ENCODE measurements at places on chromosomes 2 and 18.
A peak's percentile ranks its signal among the peaks of the same experiment; 100 is the strongest.

DNA sequence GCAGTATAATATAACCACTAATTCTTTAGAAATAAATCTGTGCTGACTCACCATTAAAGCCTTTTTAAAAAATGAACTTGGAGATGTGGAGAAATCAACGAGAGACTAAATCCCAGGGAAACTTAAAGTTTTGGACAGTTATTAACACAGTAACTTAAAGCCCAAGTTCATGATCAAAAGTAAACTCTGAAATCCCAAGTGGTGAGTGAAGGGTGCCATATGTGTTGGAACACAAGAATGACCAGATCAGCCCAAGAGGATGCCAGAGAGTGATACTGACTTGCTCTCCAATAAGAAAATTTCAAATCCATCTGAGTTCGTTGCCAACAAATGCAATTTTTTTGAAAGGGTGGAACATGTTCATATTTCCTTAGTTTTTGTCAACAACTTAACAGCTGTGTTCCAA is 838.1 kb upstream of the ACVR2A start:
- DNase-seq = no peak

GRCh38 chr18:27666016-27666415 is 480.9 kb upstream of the CHST9 start:
- no peak for DNase-seq

DNA sequence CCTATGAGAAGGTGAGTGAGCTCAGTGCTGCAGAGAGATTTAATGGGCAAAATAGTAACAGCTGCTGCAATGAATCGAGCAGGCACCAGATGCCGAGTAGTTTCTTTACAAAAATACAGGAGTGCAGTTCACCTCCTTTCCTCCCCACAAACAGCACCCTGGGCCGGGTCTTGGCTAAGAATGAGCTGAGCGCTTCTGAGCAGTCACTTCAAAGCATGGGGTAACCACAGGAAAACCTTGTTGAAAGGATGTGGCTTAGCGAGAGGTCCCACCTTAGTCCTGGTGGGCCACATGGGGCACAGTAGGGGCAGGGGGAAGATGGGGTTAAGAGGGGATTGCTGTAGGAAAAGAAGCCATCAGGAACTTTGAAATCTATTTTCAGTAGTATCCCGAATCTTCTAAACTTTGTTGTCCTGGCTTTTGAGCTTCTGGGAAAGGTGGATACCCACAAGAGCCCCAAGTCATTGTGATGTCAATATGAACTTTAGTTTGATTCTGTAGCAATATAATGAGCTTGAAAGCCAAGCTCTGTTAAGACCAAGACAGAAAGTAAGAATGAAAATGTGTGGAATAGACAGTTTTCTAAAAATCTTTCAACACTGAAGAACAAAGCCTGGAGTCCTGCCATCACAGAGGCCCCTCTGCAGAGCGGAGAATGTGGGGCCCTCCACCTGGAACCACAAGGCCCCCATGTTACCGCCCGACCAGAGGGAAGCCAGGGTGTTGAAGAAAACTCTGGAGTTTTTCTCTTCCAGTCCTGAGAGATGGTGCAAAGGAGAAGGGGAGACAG is 101.0 kb upstream of the ZNF236 start:
- DNase-seq = peak; percentile 39

GRCh38 chr18:3873698-3874097 is 423.7 kb downstream of the TGIF1 start:
- no peak for DNase-seq

DNA sequence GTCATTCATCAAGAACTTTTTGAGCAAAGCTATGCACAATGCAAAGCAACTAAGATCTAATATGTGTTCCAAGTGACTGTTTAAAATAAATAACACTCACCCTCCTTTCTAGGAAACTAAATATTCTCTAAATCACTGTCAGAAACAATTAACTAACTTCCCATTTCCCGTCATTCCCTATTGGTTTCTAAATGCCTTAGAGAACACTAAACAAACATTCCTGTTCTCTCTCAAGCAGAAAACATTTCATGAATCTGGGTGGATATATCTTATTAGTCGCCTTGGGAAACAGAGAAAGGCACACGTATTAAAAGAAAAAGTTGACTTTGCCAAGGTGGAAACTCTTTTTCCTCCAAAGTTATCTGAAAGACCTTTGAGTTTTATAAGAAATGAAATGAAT is 735.2 kb downstream of the MBD2 start:
- DNase-seq = no peak

DNA sequence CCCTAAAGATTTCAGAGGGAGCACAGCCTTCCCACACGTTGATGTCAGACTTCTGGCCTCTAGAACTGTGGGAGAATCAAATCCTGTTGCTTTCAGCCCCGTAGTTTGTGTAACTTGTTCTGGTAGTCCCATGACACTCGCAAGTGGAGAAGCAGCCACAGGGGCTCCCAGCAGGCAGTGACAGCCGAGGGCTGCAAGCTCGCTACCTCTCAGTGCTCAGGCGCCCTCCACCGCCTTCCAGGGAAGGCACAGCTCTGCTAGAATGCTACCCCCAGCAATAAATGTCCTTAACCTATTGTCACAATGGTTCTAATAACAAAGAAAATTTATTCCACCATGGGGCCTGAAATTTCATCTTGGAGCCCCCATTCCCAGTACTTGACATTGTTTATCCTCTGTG is 143.1 kb upstream of the ZNF236 start:
- DNase-seq = no peak

DNA sequence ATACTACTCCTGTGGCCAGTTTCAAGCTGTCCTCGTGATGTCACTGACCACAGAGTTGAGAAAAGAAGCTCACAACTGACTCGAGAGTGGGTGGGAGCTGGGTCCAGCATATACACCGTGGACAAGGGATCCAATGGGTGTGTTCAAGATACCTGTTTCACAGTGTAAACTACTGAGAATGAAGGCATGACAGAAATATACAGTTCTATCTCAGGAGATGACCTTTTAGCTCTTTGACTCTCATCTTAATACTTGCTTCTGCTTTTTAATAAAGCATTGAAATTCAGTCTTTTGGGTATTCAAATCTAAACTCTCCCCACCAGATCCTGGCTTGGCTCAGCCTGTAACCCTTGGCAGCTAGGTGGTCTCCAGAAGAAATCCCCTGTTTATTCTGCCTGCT is 130.1 kb downstream of the MAP2 start:
- no peak for DNase-seq

DNA sequence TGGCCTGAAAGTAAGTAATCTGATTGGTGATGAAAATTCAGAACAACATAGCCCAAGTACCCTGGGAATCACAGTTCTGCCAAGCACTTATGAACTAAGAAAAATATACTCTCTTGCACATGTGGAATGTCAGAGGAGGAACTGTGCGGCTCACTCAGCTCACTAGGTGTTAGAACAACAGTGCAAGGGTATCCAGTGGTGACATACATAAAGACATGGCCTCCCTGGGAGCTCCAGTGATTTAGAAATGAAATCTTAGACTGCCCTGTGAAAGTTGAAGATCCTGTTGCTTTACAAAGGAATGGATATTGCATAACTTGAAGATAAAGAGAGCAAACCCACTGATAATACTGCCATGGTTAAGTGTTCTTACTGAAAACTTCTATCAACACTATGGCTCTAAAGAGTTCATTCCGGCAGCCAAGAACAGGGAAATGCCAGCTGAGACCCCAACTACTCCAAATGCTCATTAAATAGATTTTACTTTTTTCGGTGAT is 246.2 kb downstream of the ARHGAP15 start:
- DNase-seq = no peak

- no peak for DNase-seq
Measured at GRCh38 chr2:40095000-40095399, 315.9 kb upstream of the THUMPD2 start.

- DNase-seq = no peak
Measured at GRCh38 chr2:176120364-176121189, 1.9 kb upstream of the HOXD9 start.

DNA sequence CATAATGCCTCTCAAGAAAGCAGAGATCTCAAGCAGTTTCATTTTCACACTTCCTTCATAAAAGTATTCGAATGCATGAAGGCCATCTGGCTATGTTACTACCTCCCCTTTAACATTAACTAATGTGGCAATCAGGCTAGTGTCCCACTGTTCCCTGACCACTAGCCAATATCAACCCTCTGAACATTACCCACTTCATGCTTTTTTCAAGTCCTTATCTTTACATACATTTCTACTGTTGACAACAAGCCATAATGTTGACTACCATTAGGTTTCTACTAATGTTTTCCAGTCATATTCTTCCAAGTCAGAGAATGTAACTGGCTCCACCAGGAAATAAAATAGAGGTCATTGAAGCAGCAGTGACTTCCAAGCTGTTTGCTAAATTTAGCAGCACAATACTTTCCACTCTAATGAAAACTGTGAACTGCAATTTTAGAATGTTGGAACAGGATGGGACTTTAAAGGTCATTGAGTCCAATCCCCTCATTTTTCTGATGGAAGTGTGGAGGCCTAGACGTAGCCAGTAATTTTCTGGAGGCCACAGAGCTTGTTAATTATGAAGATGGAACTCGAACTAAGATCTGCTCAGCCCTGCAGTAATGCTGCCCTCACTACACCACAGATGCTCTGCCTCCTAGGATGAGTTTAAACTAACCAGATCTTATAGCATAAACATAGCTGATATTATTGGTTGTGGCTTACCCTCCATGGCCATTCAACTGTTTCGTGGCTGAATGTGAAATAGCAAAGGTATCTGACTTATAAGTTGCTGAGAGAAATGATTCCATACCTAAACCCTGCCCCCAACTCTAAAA is 630 bp upstream of the PPP1R1C start:
- DNase-seq = no peak

DNA sequence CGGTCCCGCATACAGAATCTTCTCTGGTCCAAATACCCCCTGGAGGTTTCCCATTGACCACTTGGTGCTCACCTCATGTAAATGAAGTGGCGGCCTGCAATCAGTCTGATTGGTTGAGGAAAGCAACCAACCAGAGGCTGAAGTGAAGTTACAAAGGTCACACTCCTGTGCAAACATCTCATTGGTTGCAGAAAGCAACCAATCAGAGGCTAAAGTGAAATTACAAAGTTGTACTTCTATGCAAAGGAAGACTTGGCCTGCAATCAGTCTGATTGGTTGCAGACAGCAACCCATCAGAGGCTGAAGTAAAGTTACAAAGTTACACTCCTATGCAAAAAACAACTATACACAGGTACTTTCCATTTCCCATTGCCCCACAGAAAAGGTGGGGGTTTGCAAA is 2.5 kb upstream of the SP100 start:
- no peak for DNase-seq

GRCh38 chr2:56118474-56118873 is 65.3 kb upstream of the CCDC85A start:
- DNase-seq = no peak

DNA sequence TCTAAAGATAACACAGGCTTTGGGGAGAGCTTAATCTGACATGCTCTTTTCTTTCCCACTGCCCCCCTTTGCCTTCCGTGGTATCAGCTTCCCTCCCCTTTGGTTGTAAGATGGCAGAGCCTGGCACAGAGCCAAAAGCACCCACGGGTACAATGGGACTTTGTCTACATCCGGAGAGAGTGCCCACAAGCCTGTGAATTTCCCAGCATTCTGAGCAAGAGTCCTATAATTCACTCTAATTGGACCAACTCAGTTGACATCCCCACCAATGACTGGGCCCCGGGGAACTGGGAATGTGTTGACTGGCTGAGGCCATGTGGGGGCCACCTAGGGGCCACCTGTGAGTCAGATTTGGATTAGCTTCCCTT is 20.1 kb upstream of the C2orf72 start:
- DNase-seq = no peak

DNA sequence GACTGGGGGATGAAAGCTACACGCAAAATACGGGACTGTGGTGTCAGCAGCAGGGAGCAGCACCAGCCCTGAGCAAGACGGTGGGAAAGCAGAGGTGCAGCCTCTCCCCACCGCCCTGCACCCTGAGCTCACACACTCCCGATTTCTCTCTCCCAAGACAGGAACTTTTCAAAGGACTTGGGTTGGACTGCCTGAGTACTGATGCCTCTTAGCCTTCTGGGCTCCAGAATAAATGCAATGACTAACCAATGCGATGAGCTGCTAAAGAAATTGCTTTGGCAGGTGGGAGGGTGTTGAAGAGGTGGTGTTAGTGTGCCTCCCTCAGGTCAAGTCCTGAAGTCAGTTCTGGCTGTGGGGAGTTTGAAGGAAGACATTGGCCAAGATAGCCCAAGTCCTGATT is 9.6 kb downstream of the TRIM54 start:
- DNase-seq = no peak

DNA sequence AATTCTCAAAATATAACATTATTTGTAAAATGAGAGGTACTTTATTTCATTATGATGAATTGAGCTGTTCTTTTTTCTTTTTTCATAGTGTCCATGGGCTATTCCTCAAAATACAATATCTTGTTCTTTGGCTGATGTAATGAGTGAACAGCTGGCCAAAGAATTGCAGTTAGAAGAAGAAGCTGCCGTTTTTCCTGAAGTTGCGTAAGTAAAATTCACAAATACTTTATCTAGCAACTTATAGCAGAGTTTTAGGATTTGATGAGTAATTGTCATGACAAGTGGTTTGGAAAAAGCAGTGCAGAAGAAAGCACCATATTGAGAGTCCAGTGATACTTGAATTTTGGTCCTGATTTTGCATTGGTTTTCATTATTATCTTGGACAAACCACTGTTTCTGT is 9.8 kb downstream of the RIOK3 start:
- DNase-seq = no peak

GRCh38 chr2:136250131-136250530 is 132.2 kb upstream of the CXCR4 start:
- no peak for DNase-seq

GRCh38 chr2:119598596-119599263 is 54.5 kb downstream of the CFAP221 start:
- no peak for DNase-seq

GRCh38 chr2:28929581-28929980 is 35.1 kb downstream of the WDR43 start:
- no peak for DNase-seq

DNA sequence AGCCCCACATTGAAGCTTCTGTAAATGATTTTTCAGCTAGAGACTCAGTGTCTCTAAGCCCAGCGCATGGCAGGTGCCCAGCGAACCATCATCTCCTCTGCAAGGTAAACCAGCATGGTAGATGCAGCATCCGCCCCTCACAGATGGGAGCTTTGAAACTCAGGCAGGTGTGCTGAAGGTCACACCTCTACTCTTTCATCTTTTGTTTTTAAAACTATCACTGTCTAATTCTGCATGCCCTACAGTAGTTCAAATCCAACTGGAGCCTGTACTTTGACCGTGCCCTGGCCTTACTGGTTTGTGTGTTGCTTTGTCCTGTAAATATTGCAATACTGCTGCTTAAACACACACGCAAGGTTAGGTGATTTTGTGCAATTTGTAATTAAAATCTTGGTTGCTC is 831.1 kb downstream of the GALR1 start:
- DNase-seq = no peak

GRCh38 chr2:163123526-163123925 is 285.0 kb upstream of the KCNH7 start:
- no peak for DNase-seq

- DNase-seq = no peak
Measured at GRCh38 chr2:217327953-217328621, 468.2 kb upstream of the TNP1 start.

DNA sequence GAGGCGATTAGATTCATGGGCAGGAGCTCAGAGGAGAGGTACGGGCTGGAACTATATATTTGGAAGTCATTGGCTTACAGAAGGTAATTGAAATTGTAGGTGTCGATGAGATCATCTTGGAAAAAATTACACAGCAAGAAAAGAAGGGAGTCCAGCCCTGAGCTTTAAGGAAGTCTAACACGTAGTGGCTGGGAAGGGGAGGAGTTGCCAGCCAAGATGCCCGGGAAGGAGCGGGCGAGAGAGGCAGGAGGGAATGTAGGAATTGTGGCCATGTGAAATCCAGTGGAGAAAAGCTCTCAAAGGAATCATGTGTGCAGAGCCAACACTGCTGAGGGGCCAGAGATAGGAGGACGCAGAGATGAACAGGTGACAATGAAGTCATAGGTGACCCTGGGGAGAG is 25.6 kb upstream of the SCYGR1 start:
- DNase-seq = no peak
